Ovary (tissue), 10 donors: ENCODE measurements at places on chromosomes 3 and 15. TPM values are rescaled to one million over a fixed set of nuclear protein-coding genes. Genes with fewer than 3 reads are reported as not detected.

Gene ZIC1
- 0.10 TPM for polyA plus RNA-seq

Gene NDN
- 77.9 TPM for polyA plus RNA-seq

Gene LRRC31
- polyA plus RNA-seq: not detected

Gene DUOX1
- 0.87 TPM for polyA plus RNA-seq

Gene KCNMB3
- 1.7 TPM for polyA plus RNA-seq

Gene IL17RB
- polyA plus RNA-seq: 1.2 TPM

Gene DHX30
- polyA plus RNA-seq: 44.5 TPM

Gene ITPKA
- 0.15 TPM for polyA plus RNA-seq

Gene TMEM45A
- polyA plus RNA-seq: 72.0 TPM

Gene ERICH6
- polyA plus RNA-seq: not detected

Gene BFSP2
- not detected for polyA plus RNA-seq

Gene TMC3
- polyA plus RNA-seq: not detected

Gene HDGFL3
- polyA plus RNA-seq: 53.0 TPM

Gene KCNH8
- polyA plus RNA-seq: 0.05 TPM

Gene RAB8B
- 18.5 TPM for polyA plus RNA-seq

Gene CCDC9B
- 4.3 TPM for polyA plus RNA-seq

Gene CHRD
- 26.9 TPM for polyA plus RNA-seq

Gene EXD1
- polyA plus RNA-seq: not detected

Gene GOLGA6L7
- not detected for polyA plus RNA-seq

Gene GOLIM4
- polyA plus RNA-seq: 15.9 TPM

Gene ACY1
- polyA plus RNA-seq: 8.4 TPM
